ENCODE measurements at places on chromosomes 6 and 20.

DNA sequence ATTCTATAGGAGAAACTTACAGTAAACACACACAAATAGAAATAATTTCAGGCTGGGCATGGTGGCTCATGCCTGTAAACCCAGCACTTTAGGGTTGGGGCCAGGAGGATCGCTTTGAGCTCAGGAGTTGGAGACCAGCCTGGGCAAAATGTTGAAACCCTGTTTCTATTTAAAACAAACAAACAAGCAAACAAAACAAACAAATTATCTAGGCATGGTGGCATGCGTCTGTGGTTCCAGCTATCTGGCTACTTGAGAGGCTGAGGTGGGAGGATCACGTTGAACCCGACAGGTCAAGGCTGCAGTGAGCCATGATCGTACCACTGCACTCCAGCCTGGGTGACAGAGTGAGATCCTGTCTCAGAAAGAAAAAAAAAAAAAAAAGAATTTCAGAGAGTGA is 64.0 kb downstream of the NHLRC1 start:
- DNase-seq, result no peak

DNA sequence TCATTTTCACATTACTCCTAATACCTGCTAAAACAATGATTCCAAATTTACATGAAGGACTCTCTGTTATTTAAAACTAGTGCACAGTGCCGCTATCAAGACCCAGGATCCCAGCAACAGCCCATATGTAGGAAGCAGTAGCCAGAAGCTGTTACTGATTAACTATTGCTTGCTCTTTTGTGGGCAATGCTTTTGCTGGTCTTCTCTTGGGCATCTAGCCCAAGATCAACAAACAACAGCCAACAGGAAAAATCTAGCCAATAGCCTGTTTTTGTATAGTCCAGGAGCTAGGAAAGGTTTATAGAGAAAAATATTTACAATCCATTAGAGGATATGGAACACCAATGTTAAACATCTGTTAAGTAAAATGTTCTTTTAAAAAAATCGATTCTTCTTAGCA is 22.1 kb upstream of the TENT5A start:
- DNase-seq, result no peak

GRCh38 chr6:153575528-153575927 is 444.4 kb upstream of the RGS17 start:
- DNase-seq, result no peak

DNA sequence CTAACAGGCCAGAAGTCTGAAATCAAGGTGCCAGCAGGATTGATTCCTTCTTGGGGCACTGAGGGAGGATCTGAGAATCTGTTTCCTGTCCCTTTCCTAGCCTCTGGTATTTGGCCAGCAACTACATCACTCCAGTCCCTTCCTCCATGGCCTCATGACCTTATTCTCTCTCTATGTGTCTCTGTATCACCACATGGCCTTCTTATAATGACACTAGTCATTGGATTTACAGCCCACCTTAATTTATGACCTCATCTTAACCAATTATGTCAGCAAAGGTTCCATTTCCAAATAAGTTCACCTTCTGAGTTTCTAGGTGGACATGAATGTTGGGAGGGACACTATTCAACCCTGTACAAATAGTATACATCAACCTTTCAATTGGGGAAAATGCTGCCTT is 29.3 kb downstream of the SCML4 start:
- no peak for DNase-seq

GRCh38 chr20:60053125-60053817 is 95.0 kb downstream of the CDH26 start:
- DNase-seq, result no peak

DNA sequence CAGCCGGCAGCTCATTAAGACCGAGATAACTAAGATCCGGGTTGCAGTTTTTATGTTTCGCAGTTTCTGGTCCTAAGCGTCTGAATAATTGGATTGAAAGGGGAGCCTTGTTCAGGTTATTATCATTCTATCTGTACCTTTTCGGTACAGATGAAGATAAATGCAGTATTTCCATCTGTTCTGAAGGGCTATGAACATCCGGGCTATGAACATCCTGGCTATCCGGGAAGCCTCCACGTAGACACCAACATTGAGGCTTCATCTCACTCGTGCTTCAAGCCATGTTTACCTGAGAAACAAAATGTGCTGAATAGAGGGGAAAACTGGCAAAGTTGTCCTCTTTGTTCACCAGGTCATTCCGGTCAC is 399 bp upstream of the REPS1 start:
- no peak for DNase-seq

- DNase-seq, result no peak
Observed at GRCh38 chr20:47944682-47945081, 159.4 kb upstream of the SULF2 start.

- DNase-seq, result no peak
Observed at GRCh38 chr6:147135211-147135681, 69.0 kb upstream of the STXBP5 start.

DNA sequence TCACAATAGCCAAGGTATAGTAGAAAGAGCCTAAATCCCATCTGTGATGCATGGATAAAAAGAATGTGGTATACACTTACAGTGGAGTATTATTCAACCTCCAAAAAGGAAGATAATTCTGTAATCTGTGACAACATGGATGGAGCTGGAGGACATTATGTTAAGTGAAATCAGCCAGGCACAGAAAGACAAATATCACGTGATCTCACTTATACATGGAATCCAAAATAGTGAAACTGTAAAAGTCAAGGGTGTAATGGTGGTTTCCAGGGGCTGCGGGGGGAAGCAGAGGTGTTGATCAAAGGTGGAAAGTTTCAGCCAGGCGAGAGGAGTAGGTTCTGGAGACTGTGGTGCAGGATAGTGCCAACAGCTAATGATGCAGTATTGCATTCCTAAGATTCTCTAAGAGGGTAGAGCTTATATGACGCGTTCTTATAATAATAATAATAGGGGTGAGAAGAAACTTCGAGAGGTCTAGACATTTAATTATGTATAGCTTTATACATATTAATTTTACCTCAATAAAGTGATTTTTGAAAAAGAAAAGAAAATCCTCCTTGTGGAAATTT is 246.1 kb downstream of the FOXA2 start:
- no peak for DNase-seq

DNA sequence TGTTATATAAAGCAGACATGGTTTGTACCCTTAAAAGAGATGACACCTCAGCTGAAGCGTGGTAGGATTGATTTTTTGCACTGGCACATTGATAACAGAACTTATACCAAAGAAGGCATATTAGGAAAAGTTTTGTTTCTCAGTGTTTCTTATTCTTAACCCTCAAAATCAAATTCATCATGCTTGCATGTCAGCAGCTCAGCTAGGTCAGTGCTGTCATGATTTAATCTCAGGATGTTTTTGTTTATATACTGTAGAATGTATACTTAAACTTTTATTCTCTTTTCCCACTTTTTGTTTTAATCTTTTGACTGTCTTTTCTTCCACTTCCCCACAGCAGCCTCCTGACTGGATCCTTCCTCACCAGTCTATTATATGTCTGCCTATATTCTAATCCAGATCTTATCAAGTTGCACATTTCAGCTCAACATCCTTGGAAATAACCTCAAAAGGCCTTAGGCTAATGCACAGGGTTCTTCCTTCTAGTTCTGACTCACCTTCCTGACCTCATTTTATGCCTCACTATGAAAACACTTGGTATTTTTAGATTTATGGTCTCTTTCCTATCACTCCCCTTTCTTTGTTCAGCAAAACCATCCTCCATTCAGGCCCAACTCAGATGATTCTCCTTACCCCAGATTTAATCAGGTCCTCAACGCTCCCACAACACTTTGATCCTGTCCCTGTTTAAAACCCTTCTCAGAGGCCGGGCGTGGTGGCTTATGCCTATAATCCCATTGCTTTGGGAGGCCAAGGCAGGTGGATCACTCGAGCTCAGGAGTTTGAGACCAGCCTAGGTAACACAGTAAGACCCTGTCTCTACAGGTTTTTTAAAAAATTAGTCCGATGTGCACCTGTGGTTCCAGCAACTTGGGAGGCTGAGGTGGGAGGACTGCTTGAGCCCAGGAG is 7.2 kb downstream of the HEBP2 start:
- no peak for DNase-seq

DNA sequence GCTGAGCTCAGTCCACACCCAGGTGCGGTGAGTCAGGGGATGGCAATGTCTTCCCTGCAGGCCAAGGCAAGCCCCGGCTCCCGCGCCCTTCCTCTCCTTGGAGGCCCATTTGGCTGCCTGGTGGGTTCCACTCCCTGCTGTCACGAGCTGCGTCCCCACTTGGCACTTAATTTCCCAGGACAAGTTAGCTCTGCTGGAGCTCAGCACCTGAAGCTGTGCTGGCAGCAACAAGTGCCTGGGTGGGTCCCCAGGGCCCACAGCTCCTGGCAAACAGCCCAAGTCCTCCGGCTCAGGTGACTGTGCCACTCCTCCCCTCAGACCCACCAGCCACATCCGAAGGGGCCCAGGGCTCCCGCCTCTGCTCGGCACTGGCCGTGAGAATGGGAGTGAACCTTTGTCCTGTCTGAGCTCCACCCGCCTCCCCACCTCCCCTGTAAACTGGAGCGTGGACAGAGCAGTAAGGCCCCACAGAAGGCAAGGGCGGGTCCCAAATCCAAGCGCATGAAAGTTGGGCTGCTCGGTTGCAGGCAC is 16.9 kb downstream of the LAMA5 start:
- DNase-seq, result no peak

- DNase-seq, result no peak
Observed at GRCh38 chr6:62283796-62284411, 2.1 kb downstream of the KHDRBS2 start.

GRCh38 chr6:32114796-32115195 is 5.7 kb upstream of the TNXB start:
- no peak for DNase-seq

DNA sequence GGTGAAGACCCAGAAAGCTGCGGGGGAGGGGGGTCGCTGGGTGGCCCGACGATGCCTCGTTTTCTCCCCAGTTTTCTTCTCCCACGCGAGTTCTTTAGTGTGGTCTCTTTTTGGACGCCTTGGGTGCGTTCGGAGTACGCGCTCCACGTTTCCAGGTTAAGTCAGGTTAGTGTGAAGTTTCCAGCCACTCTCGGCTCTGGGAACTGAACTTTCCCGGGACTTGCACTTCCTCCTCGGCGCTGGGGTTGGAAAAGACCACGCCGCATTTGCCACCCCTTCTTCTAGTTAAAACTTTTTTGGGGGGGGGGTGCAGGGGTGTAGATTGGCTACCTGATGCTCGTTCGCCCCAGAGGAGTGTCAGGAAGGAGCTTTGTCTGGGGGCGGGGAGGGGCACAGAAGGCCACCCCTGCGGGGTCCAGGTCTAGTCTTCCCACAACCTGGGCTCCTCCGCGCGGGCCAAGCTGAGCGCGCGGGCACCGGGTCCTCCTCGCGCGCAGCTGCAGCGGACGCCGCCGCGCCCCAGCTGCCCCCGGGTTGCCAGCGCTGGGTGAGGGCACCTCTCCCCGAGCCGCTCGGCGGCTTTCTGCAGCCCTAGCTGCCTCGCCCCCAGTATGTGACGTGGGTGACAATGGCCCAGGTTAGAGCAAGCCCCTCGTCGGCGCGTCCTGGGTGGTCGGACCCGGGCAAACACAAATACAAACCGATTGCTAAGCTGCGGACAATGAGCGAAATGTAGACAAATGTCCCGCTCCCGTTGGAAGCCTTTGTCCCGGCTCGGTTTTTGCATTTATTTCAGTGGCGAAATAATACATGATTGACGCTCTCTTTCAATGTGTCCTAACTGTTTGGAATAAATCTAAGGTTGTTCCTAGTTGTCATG is 1.7 kb upstream of the NKX2-2 start:
- no peak for DNase-seq

GRCh38 chr6:63787021-63787420 is 151.4 kb downstream of the PHF3 start:
- DNase-seq, result no peak

DNA sequence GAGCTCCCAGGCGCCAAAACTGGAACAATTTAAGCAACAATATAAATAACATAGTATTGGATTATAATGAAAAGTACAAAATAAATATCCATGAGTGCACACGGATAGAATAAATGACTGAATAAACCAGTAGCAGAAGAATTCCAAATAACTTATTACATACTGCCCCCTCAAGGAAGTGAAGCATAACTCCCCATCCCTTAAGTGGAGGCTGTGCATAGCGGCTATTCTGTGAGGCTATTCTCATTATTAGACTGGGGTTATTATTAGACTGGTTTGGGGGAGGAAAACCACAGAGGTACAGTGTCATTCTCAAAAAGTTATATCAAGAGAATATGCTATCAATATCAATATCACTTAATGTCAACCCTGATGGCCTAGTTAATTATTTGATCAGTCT is 94.4 kb upstream of the SIRPA start:
- DNase-seq, result no peak

DNA sequence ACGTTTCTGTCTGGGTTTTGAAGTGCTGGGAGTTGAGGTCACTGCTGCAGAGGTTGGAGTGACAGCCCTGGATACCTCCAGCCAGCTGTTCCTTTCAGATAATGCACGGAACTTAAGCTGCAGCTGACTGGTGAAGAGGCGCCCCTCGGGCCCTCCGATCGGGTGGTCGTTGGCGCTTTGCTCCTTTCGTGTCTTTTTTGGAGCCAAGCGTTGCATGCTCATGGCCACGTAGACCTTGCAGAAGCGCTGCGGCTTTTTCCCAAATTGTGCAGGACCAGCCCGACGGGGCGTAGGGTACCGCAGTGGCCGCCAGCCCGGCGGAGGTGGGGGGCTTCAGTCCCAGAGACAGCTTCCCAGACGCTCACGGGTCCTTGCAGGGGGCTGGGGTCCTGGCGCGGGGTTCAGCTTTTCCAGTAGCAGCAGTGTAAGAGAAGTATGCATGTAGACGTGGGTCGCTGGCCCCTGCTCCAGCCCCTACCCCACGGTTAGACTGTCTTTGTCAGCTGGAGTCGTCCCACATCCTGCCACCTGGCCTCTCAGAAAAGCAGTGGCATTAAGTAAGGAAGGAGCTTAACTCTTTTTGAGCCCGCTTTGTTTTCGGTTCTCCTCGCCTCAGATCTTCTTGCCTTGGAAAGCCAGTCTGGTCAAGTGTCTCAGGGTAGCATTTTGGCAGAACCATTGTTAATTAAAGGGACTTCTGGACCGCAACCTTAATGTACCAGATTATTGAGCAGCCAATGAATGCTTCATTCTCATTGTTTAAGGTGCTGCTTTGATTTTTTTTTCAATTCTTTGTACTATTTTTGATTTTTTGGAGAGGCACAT is 838 bp downstream of the TNFAIP3 start:
- DNase-seq, result no peak

DNA sequence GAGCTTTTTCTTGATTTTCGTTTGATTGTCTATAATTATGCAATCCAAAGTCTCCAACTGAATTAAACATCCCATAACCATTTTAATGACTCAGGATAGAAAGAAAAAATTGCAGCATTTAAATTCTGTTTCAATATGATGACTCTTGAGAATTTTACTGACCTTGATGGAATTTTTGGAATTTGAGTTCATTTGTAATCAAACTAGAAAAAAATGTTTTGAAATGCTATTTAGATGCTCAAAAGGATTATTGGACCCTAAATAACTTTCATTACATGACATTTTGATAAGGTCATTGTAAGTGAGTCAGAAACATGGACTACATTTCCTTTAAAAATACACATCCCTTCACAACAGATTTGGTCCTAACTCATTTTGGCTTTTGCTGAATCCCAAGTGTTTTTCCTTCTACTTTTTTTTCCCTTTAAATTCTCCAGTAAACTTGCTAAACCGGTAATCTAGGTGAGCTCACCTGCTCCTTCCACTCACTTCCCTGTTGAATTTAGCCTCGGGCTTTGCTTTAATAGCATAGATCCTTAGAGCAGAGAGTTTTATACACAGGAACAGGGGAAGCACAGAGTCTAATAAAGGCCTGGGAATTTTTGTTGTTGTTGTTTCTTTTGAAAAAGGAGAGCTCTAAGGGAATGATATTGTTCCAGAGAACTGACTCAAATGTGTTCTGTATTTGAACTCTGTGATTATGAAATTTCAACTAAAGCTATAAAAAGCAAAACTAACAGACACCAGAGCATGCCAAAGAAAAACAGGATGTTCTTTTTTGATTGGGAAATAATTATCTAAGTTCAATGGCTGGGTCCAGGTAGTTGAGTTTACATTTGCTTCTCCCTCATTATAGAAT is 1088.2 kb upstream of the CITED2 start:
- DNase-seq, result no peak

All from stimulated activated CD4-positive, alpha-beta T cell treated with anti-CD3 and anti-CD28 coated beads, TNF-alpha, amount 100 ng/mL, for 24 hours (primary cell).